NCI-H146 (cell line): ENCODE measurements at places on chromosomes 11 and 22.

- peak; percentile 97 for DNase-seq
Observed at GRCh38 chr22:41448189-41448808, 1.7 kb upstream of the TOB2 start.

DNA sequence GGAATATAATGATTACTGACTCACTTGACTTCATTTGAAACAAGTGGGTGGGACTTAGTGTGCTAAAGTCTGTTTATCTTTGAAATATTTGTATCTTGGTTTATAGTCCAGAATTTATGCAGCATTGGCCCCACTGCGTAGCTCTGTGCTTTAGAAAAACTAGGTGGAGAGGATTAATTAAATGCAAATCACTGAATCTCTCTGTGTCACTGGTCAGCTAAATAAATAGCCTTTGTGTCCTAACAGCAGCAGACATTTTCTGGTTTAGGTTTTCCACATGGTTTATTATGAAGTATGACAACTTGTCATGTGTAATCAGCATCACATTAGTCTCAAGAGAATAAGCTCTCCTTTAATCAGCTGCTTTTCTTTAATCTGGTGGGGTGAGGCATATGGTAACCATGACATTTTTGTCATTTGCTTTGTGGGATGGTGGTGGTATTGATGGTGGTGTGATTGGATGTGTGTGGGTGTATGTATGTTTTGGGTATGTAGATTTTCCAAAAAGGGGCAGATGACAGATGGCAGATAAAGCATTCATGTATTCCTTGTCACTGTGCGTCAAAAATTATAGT is 33.9 kb downstream of the BCL2L13 start:
- DNase-seq, result peak; percentile 0

DNA sequence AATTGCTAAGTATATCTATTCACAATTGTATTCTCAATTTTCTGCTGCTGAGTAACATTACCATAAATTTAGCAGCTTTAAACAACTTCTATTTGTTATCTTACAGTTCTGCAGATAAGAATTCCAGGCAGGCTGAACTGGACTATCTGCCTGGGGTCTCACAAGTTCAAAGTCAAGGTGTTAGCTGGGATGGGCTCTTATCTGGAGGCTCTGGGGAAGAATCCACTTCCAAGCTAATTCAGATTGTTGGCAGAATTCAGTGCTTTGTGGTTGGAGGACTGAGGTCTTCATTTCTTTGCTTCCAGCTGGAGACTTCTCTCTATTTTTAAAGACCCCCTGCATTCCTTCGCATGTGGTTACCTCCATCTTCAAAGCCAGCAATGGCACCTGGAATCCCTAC is 329.9 kb upstream of the ISX start:
- DNase-seq, result no peak

GRCh38 chr11:3036419-3036818 is 20.8 kb downstream of the CARS1 start:
- DNase-seq, result no peak

DNA sequence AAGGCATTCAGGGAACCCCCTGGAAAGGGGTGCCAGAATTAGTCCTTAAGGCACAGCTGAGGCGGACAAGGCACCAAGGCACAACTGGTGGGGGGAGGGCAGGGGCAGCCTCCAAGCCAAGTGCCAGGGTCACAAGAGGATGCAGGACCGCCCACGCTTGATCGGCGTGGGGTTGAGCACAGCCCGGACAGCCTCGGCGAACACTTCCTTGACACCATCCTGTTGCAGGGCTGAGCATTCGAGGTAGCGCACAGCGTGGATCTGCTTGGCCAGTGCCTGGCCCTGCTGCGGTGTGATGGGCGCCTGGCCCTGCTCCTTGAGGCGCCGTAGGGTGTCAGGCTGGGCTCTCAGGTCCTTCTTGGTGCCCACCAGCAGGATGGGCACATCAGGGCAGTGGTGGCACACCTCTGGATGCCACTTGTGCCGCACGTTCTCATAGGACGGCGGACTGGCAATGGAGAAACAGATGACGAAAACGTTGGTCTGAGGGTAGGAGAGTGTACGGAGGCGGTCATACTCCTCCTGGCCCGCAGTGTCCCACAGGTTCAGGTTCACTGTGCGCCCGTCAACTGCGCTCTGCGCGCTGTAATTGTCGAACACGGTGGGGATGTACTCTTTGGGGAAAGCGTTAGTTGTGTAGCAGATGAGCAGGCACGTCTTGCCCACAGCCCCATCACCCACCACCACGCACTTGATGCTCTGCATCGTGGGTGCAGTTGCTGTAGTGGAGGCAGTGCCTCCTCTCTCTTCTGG is 13.1 kb downstream of the RHOG start:
- DNase-seq, result no peak

DNA sequence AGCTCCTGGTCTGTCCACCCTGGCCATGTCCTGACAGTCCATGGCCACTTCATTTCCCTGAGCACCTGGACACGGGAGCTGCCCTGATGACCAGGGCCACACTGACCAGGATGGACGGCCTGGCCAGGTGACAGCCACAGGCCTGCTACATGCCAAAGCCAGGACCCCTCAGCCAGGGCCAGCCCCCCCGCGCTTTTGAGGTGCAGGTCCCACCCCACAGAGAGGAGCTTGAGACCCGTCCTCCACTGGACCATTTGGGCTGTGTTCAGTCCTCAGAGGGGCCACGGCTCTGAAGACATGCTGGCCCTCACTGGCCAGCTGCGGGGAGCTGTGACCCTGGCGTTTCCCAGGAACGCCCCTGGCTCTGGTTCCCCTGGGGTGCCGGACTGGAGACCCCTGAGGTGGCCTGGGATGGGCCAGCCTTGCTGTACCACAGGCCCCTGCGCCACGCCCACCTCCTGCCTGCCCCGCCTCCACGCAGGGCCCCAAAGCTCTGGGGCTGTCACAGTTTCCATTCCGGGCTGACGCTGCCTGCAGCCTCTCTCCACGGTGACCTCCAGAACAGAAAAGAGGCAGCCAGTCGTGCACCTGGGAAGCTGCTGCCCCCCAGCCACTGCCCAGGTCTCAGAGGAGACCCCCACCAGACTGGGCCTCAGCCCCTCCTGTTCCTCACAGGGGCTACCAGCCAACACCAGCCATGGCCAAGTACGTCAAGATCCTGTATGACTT is 18.2 kb downstream of the EPS8L2 start:
- no peak for DNase-seq

DNA sequence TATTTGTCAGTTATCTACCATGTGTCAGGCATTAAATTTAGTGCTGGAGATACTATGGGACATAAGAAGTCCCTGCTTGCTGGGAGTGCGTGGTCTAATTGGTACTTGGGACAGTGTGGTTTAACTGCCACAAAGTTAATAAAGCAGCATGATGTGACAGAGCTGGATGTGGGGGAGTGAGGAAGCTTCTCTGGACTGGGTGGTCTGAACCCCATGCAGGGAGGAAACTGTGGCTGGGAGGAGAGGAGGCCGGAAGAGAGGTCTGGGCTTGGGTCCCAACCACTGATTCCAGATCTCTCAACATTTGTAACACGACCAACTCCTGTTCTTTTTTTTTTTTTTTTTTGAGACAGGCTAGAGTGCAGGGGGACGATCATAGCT is 37.1 kb downstream of the ST3GAL4 start:
- DNase-seq, result no peak

DNA sequence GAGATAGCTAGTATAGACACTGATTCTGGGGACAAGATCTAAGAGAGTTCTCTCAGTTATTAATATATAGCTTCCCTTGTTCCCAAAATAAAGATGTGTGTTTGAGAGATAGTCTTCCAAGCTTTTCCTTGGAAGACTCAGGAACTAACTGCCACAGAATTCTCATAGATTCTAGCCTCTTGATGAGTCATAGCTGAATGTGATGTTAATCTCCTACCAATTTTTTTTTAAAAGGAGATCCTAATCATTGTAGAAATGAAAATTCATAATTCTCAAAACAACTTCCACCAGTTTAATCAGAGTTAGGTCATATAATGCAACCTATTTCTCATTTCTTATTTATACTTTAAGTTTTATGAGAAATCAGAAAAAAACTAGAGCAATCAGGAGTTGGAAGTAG is 148.8 kb downstream of the JRKL start:
- DNase-seq, result no peak

GRCh38 chr11:45806072-45806933 is 1.4 kb downstream of the SLC35C1 start:
- no peak for DNase-seq

- DNase-seq, result no peak
Observed at GRCh38 chr11:118714816-118715215, 35.4 kb upstream of the TREH start.

- DNase-seq, result no peak
Observed at GRCh38 chr11:2175659-2176058, 4.0 kb upstream of the TH start.

DNA sequence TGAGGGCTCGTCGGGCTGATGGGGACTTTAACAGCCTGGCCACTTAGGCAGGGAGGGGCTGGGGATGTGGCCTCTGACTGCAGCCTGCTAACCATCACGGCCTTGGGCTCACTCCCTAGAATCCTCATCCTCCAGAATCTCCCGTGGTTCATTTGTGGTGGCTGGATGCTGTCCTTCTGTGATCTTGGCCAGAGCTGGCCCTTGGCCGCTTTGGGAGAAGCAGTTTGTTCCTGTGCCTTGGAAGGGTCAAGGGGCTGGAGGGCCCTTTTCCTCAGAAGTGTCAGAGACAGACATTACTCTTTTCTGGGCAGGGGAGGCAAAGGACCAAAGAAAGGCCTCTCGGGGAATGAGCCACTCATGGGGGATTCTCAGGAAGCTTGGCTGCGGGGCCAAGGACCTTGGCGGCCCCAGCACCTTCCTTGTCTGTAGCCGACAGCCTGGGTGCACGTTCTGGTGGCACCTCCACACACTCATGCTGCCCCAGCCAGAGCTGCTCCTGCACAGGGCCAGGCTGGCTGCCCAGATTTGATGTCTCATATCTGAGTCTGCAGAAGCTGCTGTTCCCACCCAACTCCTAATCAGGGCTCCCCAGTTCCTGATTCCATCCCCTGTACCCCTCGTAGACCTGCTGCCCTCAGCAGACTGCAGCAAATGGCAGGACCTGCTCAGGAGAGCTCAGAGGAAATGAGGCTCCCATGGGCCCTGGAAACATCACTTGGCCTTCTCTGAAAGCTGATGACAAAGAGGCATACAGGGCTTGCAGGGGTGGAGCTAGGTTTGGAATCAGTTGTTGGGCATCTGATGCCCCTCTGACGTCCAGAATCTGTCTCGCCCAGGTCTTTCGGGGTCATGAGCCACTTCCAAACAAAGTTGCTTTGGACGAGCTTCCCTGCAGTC is 107.7 kb downstream of the CTTN start:
- DNase-seq, result no peak

GRCh38 chr11:100865443-100866065 is 178.5 kb downstream of the ARHGAP42 start:
- DNase-seq, result no peak

DNA sequence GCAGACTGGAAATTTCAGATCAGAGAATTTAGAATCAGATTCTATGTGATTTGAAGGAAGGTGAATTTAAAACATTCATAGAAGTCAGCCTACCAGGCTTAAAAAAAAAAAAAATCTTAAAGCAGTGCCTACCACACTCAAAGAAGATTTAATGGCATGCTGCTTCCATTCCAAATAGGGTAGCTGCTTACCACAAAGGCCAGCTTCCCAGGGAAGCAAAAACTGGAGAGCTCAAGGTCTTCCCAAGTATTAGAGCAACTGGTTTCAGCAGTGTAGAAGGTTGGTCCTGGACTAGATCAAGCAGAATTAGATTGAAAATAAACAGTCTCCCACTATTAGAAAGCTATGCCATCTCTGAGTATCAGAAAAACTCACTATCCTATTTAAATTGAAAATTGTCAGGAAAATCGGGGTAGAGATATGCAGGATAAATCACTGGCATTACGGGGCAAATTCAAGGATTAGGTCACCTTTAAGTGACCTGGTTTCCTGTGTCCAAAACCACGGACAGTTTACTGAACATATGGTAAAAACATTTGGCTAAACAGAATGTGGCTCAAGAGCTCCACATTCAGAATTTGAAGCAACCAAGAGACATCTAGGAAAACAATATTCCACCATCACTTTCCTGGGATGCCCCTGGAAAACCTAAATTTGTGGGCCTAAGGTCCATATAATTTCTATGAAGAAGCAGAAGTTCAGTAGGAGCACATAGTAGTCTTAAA is 1.3 kb downstream of the C11orf42 start:
- no peak for DNase-seq

GRCh38 chr11:76152086-76152681 is 54.1 kb downstream of the WNT11 start:
- peak; percentile 59 for DNase-seq

DNA sequence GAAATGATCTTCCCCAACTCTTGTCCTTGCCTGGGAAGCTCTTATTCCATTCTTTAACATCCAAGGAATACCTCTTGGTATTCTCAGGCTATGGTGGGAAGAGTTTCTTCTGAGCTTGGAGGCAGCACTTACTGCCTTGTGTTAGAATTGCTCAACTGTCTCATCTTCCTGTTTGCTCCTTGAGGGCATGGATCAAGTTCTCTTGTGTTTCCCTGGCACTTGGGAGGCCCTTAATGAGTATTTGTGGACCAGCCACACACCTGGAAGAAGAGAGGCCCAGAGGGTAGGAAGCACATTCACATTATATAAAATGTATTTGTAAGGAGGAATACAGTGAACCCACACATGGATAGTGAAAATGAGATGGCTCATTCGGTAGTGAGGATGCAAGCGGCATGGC is 3.4 kb upstream of the SORL1-AS1 start:
- DNase-seq, result no peak

DNA sequence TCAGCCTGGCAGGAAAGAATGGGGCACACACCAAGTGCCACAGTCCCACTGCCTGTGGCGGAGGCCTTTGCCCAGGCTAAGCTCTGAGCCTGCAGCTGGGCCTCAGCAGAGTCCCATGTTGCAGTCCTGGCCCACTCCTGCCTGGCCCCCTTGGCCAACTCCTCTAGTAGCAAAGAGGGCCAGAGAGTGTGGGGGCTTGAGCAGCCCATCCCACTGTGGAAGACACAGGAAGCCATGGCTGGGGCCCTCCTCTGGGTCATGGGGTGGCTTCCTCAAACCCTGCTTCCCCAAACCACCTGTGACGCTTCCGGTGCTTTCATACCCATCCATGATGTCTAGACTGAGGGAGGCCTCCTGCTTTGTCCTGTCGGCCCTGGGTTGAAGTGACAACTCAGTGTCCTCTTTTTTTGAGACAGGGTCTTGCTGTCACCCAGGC is 5.8 kb downstream of the RPS19BP1 start:
- DNase-seq, result no peak

DNA sequence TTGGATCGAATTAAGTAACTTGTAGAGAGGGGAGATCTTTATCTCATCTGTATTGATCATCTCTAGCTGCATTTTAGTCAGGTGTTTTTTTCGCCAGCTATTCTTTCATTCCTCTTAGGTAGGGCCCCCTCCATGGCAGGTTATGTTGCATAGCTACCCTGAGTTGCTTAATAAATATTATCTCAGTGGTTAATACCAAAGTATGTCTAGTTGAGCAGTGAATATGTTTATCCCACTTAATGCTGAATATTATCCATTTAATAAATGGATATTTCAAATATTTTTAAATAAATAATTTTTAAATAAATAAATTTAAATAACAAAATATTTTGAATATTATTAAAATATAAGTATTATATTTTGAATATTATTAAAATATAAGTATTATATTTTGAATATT is 9.6 kb downstream of the PRRG4 start:
- no peak for DNase-seq

GRCh38 chr11:83235825-83236224 is 42.3 kb downstream of the ANKRD42 start:
- no peak for DNase-seq
